Ascending aorta (tissue), 2 donors: ENCODE measurements at places on chromosomes 6 and 20.

DNA sequence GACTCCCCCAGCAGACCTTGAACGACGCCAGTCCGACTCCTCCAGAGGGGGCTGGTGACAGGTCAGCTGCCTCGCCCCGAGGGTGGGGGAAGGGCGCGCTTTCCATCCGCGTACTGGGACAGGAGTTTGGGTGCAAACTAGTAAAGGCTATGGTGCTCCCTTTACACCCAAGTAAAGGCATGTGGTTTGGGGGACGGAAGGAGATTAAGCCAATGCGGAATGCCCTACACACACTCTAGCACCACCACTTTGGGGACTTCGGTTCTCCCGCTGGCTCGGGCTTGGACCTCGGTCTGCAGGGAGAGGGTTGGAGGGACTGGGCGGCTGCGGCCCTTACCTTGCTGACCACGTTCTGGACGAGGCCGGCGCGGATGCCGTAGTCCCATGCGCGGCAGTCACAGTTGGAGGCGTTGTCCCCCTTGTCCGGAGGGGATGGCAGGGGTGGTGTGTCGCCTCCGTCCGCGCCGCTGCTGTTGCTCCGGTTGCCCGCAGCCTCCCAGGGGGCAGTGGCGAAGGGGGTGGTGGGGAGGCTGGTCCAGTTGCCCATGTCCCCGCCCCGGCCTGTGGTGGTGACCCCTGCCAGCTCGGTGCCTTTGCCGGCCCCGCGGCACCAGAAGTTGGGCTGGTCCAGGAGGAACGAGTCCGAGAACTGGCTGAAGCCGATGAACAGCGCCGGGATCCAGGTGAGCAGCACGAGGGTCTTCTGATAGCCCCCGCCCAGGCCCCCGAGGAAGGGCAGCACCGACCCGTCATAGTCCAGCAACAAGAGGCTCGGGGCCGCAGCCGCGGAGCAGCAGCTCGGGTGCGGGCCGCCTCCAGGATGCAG is 1.1 kb downstream of the SLC22A23 start:
- DNase-seq = no peak
- no peak overlapping the region for H3K27ac ChIP-seq
- no peaks in the 10 kb centered on the region for H3K36me3 ChIP-seq
- peak overlapping the region; percentile 79 for H3K4me3 ChIP-seq
- H3K27me3 ChIP-seq = no peaks in the 10 kb centered on the region

GRCh38 chr6:106250953-106251352 is 74.6 kb downstream of the ATG5 start:
- H3K4me3 ChIP-seq = no peak overlapping the region
- H3K4me1 ChIP-seq = peaks cover 6% of the 10 kb centered on the region
- H3K27me3 ChIP-seq = no peaks in the 10 kb centered on the region
- no peak overlapping the region for H3K27ac ChIP-seq
- peaks cover 3% of the 10 kb centered on the region for H3K36me3 ChIP-seq

- no peak overlapping the region for H3K4me3 ChIP-seq
- no peaks in the 10 kb centered on the region for H3K36me3 ChIP-seq
- H3K27me3 ChIP-seq = peaks cover 4% of the 10 kb centered on the region
- H3K4me1 ChIP-seq = no peaks in the 10 kb centered on the region
Measured at GRCh38 chr20:64106435-64106961, 867 bp downstream of the NPBWR2 start.

DNA sequence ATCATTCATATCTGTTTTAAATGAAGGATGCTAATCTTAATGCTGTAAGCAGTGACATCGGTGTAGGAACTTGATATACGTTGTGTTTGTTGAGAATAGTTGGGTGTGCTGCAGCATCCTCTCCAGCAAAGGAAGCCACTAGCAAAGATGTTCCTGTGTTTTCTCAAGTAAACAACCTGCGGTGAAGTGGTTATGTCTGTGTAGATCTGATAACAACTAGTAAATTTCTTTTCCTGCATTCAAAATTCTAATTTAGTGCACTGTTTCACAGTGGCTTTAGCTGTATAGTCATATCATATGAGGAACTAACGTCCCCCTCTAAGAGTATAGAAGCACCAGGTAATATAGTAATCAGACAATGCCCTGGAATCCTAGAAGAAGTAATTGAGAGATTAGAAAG is 38.7 kb downstream of the NCOA7 start:
- no peak overlapping the region for H3K4me3 ChIP-seq
- no peaks in the 10 kb centered on the region for H3K27me3 ChIP-seq
- H3K4me1 ChIP-seq = no peaks in the 10 kb centered on the region
- H3K27ac ChIP-seq = no peak overlapping the region

GRCh38 chr6:115060581-115060980 is 717.8 kb upstream of the HS3ST5 start:
- H3K36me3 ChIP-seq = no peaks in the 10 kb centered on the region
- H3K4me3 ChIP-seq = no peak overlapping the region
- no peaks in the 10 kb centered on the region for H3K27me3 ChIP-seq
- DNase-seq = no peak
- no peak overlapping the region for H3K27ac ChIP-seq

GRCh38 chr6:116412270-116412669 is 41.5 kb downstream of the DSE start:
- H3K27me3 ChIP-seq = no peaks in the 10 kb centered on the region
- no peak overlapping the region for H3K27ac ChIP-seq
- DNase-seq = no peak
- H3K4me3 ChIP-seq = no peak overlapping the region
- no peaks in the 10 kb centered on the region for H3K36me3 ChIP-seq

GRCh38 chr20:52869276-52869675 is 102.9 kb upstream of the TSHZ2 start:
- no peak overlapping the region for H3K27ac ChIP-seq
- no peaks in the 10 kb centered on the region for H3K4me1 ChIP-seq
- H3K36me3 ChIP-seq = no peaks in the 10 kb centered on the region
- no peaks in the 10 kb centered on the region for H3K27me3 ChIP-seq
- H3K4me3 ChIP-seq = no peak overlapping the region
- DNase-seq = no peak

GRCh38 chr20:32638848-32639247 is 34.9 kb downstream of the C20orf203 start:
- H3K4me1 ChIP-seq = no peaks in the 10 kb centered on the region
- H3K4me3 ChIP-seq = no peak overlapping the region
- no peaks in the 10 kb centered on the region for H3K27me3 ChIP-seq

GRCh38 chr20:32319100-32319499 is 39.0 kb upstream of the ASXL1 start:
- peaks cover 3% of the 10 kb centered on the region for H3K36me3 ChIP-seq
- no peak overlapping the region for H3K27ac ChIP-seq
- no peak overlapping the region for H3K4me3 ChIP-seq
- H3K4me1 ChIP-seq = no peaks in the 10 kb centered on the region
- no peaks in the 10 kb centered on the region for H3K27me3 ChIP-seq

DNA sequence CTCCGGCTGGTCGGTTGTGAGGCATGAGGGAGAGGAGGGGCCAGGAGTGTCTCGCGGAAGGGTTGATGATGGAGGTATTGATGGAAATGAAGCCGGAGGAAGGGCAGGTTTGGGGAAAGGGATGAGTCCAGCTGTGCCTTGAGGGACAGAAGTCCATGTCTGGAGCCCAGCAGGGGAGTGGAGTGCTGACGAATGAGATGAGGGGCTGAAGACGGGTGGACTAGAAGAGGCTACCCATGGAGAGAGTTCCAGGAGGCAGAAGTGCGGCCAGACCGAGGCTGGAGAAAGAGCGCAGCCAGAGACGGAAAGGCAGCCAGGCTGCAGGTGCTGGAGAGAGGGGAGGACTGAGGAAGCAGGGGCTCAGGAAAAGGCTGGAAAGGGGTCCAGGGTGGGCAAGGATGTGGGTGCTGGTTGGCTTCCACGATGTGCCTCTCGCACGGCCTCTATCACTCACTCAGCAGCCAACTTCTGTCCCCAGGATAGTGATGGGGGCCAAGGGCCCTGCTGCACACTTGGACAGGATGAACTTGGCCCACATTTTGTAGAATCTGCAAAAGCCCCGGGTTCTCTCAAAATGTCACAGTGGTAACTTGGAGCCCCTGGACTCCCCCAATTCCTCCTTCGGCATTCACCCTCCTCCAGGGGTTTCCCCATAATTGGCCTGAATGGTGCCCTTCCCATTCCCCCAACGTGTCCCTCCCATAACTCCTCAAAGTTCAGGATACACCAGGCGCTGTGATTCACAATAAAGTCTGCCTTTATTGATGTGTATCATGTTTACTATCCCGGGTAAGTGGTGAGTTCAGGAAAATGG is 627 bp upstream of the EIF6 start:
- peaks cover 14% of the 10 kb centered on the region for H3K36me3 ChIP-seq
- H3K27ac ChIP-seq = peak overlapping the region; percentile 75
- peaks cover 6% of the 10 kb centered on the region for H3K4me1 ChIP-seq
- peak overlapping the region; percentile 79 for H3K4me3 ChIP-seq

- no peak overlapping the region for H3K27ac ChIP-seq
- H3K36me3 ChIP-seq = peaks cover 3% of the 10 kb centered on the region
- no peak for DNase-seq
- no peaks in the 10 kb centered on the region for H3K4me1 ChIP-seq
Measured at GRCh38 chr6:42009844-42010184, 40.5 kb upstream of the TAF8 start.

DNA sequence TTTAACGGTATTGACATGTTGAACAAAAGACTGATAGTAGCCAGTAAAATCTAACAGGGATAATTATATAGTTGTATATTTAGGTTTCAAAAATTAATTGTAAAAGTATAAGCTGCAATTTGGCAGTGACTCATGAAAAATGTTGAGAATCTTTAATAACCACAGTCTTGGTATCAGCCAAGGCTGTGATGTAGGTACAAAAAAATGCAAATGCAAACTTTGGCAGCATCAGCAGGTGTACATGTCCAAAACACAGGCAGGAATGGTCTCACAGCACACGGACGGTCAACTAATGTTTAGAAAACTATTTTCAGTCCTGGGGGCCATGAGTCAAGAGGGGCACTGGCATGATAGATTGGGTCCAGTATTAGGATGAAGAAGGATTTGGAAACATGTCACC is 58.5 kb upstream of the BEND3 start:
- no peaks in the 10 kb centered on the region for H3K27me3 ChIP-seq
- H3K4me3 ChIP-seq = no peak overlapping the region
- H3K4me1 ChIP-seq = no peaks in the 10 kb centered on the region
- H3K27ac ChIP-seq = no peak overlapping the region
- H3K36me3 ChIP-seq = no peaks in the 10 kb centered on the region

DNA sequence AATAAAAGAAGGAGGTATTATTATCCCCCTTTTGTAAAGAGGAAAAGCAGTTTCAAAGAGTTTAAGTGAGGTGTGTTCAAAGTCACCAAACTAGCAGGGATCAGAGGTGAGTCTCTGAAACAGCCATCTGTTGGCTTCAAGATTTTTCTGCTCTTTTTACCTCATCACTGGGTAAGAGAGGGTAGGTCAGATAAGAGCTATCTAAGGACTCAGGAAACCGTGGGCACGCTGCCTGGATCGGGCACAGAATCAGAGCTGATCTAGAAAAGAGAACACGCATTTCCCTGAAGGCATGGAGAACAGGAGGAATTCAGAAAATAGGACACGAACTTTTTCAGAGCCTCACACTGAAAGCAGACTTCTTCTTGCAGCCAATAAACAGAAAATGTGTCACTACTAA is 65.8 kb upstream of the LY86 start:
- H3K4me1 ChIP-seq = no peaks in the 10 kb centered on the region
- H3K27me3 ChIP-seq = no peaks in the 10 kb centered on the region

GRCh38 chr6:110352563-110353262 is 5.4 kb downstream of the METTL24 start:
- no peak for DNase-seq
- H3K27me3 ChIP-seq = no peaks in the 10 kb centered on the region
- H3K4me1 ChIP-seq = peaks cover 6% of the 10 kb centered on the region
- H3K27ac ChIP-seq = peak overlapping the region; percentile 76

DNA sequence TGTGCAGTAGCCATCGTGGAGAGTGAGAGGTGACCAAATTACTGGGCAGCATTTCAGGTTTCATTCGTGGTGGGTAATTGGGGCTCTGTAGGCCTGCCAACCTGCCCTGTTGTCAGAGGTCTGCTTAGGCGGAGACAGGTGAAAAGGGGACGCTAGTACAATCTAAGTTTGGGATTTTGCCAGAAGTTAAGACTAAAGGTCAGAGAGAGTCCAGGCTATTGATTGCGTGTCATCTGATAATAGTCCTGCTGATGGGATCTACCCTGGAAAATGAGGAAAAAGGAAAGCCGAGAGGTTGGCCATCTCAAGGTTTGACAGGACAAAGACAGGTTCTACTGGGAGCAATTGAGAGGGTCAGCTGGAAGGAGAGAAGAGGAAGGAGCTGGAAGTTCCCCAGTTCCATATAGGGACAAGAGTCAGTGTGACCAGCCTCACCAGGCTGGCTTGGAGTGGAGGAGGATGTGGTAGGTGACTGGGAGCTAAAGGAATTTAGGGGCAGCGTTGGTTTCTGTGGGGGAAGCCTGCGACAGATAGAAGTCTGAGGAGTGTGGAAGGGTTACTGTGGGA is 10.9 kb downstream of the ARFGEF2 start:
- no peaks in the 10 kb centered on the region for H3K27me3 ChIP-seq
- H3K4me1 ChIP-seq = peaks cover 32% of the 10 kb centered on the region
- no peaks in the 10 kb centered on the region for H3K36me3 ChIP-seq
- no peak overlapping the region for H3K27ac ChIP-seq
- no peak for DNase-seq

DNA sequence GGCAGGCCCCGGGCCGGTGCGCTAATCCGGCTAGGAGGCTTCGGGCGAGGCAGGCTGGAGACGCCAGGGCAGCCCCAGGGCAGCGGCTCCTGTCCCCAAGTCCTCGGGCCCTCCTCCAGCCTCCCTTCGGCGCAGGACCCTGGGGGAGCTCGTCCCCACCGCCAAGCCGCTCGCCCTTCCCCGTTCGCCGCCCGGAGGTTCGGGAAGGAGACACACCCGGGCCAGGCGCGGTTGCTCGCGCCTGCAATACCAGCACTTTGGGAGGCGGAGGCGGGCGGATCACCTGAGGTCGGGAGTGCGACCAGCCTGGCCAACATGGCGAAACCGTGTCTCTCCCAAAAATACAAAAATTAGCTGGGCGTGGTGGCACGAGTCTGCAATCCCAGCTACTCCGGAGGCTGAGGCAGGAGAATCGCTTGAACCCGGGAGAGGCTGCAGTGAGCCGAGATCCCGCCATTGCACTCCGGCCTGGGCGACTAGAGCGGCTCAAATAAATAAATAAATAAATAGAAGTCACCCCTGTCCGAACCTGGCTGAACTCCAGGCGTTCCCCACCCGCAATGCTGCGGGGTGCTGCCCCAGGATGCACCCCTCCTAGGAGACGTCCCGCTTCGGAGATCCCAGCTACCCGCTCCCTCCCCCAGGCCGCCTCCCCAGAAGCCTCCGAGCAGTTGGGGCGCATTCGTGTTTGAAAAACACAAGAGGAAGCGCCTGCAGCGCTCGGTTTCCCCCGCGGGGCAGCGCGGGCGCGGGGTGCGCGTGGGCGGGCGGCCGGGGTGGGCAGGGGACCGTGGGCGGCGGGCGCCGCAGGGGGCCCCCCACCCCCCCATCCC is 27.5 kb downstream of the SERPINB9 start:
- peak; percentile 75 for DNase-seq
- H3K27me3 ChIP-seq = no peaks in the 10 kb centered on the region
- peak overlapping the region; percentile 59 for H3K27ac ChIP-seq
- H3K4me3 ChIP-seq = peak overlapping the region; percentile 86

- H3K36me3 ChIP-seq = no peaks in the 10 kb centered on the region
- no peak overlapping the region for H3K27ac ChIP-seq
- H3K27me3 ChIP-seq = no peaks in the 10 kb centered on the region
- H3K4me1 ChIP-seq = no peaks in the 10 kb centered on the region
- no peak for DNase-seq
Measured at GRCh38 chr6:21034345-21034744, 500.1 kb downstream of the CDKAL1 start.
